ENCODE measurements at places on chromosomes 2 and 18.

- DNase-seq: no peak
Observed at GRCh38 chr2:10211844-10212422, 89.4 kb downstream of the RRM2 start.

DNA sequence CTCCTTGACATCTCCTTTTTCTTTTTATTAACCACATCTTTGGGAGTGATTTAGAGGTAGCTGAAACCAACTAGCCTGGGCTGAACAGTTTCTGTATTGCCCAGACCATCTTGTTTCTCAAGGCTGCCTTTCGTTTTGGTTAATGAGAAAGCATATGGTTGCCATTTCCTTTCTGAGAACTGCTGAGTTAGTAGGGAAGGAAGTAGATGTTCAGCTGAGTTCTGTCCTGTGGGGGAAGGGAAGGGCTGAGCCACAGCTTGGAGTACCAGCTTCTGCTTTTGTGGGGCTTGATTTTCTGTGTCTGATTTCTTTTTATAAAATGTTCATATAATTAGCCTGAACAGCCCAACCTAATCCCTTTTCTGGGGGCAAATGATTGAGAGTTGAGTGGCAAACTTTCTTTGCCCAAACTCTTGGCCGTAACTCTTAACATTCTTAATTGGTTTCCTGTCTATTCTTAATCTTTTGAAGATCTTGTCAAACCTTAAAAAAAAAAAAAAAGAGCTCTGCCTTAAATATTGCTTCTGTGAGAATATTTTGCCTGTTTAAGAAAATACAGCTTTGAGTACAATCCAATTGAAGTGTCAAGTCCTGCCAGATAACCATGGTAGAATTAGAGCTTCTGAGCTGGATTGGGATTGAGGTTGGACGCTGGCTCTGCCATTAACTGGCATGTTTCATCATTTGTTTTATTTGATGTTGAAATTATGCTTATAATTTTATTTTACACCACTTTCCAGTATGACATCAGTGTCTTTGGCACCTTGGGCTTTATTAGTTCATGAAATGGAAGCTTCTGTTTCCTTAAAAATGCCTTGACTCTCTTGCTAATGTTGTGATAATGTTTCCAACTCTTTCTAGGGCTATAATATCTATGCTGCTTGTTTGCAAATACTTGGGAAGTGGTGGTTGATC is 1.9 kb upstream of the NABP1 start:
- DNase-seq: peak; percentile 92

GRCh38 chr2:235077046-235077445 is 125.2 kb downstream of the SH3BP4 start:
- DNase-seq: no peak

DNA sequence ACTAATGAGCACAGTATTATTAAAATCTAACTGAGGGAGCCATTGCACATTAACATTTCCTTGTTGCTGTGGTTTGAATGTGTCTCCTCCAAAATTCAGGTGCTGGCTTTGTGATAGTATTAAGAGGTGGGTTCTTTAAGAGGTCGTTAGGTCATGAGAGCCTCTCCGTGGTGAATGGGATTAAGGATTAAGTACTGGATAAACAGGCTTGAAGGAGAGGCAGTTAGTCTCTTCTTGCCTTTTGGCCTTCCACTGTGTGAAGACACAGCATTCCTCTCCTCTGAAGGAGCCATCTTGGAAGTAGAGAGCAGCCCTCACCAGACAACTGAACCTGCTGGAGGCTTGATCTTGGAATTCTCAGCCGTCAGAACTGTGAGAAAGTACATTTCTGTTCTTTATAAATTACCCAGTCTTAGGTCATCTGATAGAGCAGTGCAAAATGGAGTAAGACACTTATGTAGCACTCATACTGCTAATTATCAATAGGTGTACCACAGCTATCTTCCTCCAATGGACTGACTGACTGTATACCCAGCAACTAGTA is 182.7 kb downstream of the MYO3B start:
- no peak for DNase-seq

GRCh38 chr2:63614448-63614968 is 25.7 kb downstream of the MDH1 start:
- no peak for DNase-seq

GRCh38 chr18:37554399-37554787 is 11.2 kb downstream of the CELF4 start:
- no peak for DNase-seq

DNA sequence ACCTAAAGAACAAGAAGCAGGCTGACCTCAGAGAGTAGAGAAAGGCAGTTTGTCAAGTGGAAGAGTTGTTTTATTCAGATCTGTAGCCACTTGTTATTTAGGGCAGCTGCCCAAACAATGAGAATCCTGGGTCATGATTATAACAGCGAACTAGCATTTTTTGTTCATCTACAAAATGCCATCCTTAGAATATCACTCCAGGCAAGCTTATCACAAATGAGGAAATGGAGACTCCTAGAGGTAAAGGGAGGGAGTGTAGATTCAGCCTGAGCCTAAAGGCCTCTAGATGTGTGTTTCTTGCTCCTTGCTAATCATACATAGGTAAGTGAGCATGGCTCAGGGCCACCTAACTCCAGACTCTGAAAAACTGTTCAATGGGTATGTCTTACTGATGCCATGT is 126.1 kb downstream of the HNMT start:
- DNase-seq: peak; percentile 42

GRCh38 chr2:235747001-235747785 is 253.3 kb downstream of the AGAP1 start:
- DNase-seq: no peak

DNA sequence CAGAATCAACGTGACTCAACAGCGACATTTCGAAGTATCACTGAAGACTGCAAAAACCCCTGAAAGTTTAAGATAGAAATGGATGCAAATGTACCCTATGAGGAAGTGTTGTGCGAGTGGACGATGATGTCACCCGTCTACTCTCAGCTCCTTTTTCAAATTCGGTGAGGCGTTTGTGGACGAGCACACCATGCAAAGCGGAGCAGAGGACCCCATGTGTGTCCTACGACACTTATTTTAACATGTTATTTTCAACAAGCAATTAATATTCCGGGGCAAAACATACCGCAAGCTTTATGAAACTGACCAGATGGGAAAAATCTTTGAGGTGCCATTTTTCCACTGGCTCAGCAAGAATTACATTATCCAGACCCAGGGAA is 2.0 kb downstream of the PXDN start:
- DNase-seq: no peak

- no peak for DNase-seq
Observed at GRCh38 chr2:210310550-210310949, 4.4 kb downstream of the MYL1 start.

DNA sequence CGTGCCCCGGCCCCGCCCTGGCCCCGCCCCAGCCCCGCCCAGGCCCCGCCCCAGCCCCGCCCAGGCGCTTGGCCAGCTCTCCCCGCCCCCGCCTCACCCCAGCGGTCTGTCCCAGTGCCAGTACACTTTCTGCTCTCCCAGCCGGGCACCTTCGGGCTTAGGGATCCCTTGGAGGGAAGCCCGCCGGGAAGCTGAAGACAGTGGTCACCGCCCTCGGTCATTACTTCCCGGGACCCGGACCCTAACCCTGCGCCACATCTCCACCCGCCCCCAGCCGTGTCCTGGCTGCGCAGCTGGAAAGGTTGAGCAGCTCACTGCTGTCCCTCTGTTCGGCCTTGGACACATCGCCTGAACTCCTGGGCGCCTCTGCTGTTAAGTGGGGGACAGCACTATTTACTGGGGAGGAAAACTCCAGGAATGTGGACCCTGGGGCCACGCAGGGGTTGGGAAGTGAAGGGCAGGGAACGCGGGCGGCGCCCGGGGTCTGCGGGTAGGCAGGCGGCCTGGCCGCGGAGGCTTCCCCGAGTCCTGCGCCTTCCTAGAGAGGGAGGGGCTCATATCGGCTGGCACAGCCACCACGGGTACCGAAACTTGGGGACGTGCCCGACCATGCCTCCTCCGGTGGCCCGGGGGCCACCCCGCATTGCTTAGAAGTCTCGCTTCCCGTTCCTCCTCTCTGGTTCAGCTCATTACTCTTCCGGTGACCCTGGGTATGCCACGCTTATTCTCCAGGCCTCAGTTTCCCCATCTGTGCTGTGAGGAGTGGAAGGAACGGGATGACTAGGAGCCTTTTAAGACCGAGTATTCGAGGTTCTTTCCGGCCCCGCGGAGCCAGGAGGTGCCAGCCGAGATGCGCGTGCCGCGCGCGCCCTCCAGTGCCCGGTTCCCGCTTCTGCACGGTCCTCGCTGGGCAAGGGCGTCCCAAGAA is 121.0 kb downstream of the GYPC start:
- peak; percentile 19 for DNase-seq

GRCh38 chr2:58906081-58906645 is 665.0 kb upstream of the FANCL start:
- DNase-seq: no peak

DNA sequence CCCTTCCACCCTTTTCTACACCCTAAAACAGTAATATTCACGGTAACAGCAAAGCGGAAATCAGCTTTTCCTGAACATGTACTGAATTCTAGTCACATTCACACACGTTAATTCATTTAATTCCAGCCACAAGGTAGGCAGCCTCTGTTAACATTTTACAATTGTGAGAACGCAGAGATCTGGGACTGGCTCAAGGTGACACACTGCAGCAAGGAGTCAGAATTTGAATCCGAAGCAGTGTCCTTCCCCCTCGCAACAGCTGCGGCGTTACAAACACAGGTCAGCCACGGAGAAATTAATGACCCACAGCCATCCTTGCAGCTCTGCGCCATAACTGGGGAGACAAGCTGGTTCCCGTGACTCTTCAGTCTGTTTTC is 818 bp upstream of the SLC20A1 start:
- DNase-seq: no peak

DNA sequence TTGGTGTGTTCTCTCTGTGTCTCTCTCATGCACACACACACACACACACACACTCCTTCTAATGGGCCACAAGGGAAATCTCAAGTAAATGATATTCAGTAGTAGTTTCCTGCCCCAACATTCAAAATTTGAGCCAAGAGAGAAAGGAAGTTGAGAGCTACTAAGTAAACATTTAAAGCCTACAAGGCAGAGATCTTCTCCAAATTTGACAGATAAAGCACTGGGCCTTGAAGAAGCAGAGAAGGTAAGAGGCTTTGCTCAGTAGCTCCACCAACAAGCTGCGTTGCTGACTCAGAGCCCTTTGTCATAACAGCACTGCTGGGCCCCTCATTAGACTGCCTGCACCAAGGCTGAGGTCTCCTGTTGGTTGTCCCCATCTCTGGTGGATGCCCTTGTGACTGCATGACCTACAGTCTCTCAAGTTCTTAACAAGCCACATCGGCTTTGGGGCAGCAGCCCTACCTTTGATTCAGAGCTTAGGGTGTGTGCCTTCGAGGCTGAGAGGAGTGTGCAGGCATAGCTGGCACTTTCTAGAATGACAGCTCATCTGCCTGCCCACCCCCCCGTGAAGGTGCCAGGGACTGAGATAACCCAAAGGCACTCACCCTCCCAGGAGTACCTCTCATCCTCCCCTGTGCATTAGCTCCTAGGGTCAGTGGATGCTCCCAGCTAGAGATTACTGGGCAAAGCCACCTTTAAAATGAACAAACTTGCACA is 32.3 kb upstream of the NEB start:
- DNase-seq: no peak

GRCh38 chr2:222693837-222694236 is 22.4 kb downstream of the MOGAT1 start:
- DNase-seq: no peak

GRCh38 chr2:227153307-227153706 is 10.7 kb downstream of the COL4A4 start:
- DNase-seq: no peak

DNA sequence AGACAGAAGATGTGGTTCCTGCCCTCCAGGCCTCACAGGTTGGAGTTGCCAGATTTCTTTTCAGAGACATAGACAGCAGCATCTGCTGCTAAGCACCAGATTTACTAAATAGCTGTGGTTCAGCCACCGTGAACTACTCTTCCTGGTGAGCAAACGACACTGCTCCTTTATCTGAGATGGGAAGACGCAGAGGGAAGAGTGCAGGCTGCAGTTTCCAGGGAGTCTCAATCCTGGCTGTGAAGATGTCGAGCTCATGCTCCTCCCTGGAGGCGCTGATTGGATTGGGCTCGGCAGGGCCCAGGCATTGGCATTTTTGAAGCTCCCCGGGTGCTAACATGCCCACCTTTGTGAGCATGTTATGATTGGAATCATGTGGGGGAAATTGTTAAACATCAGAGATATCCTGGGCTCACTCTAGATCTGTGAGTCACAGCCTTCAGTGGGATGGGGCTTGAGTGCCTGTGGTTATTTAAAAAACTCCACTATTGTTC is 314.8 kb downstream of the TSN start:
- no peak for DNase-seq

DNA sequence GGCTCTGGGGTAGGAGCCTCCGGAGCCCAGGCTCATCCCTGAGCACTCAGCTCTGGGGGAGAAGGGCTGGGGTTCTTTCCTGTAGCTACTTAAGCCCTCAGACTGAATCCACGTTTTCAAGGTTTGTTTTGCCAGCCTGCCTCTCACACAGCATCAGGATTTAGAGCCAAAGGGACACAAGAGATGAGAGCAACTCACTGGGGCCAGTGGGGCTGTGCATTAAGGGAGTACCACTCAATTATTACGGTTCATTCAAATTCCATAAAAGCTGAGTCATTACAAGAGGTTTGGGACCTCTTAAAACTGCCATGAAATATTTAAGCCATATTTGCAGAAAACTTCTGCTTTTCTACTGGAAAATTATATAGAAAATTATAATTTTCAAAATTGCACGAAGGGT is 17.1 kb upstream of the SNED1 start:
- no peak for DNase-seq

DNA sequence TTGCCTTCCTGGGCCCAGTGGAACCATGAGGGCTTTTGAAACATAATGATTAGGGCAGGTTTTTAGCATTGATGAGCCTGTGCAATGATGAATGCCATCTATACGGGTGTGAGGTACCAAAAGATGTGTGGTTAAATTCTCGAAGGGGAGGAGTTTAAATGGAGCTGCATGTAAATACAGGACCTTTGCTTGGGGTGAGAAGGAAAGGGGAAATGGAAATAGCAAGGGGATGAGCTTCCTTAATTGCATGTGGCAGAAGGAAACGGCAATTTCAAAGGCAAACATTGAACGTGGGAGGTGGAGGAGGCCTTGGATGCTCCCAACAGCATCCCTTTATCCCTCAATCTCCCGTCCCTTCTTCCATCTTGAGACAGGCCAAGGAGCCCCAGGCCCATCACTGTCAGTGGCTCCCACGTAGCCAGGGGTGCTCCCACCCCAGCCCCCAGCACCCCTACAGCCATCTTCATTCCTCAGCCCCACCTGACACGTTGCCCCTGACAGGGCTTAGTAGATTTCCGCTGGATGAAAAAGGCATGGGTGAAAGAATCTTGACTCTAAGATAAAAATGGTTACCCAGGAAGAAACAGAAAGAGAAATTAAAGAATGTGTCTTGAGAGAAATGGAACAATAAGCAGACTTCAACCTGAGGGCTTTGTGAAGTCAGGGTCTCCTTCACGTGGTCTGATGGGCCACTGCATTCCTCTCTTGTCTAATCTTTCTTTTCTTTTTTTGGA is 32.5 kb downstream of the INPP5D start:
- no peak for DNase-seq

- no peak for DNase-seq
Observed at GRCh38 chr2:106094131-106094841, 99.8 kb downstream of the UXS1 start.
